ENCODE measurements at places on chromosomes 1 and 21. TPM values are rescaled to one million over a fixed set of nuclear protein-coding genes. Genes with fewer than 3 reads are reported as not detected.

DNA sequence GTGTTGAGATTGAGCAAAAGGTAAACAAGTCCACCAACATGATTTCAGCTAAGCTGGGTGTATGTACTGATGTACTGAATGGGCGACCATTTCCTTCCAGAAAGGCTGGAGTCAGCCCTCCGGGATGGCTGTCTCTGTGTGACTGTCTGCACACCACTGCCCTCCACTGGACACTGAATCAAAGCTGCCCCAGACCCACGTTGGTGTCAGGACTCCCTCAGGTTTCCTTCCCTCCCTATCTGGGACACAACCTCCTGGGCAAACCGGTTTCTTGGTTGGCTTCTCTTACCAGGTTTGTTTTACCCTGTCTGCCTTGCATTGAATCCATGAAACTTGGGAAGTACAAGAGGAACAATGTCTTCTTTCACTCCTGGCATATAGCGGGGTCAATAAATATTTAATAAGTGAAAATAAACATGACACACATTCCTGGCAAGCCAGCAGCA, 5.3 kb upstream of the SRP9 start:
- no peaks in the 10 kb centered on the region for H3K27me3 ChIP-seq
- H3K36me3 ChIP-seq, result no peaks in the 10 kb centered on the region
- no peak overlapping the region for H3K27ac ChIP-seq
- H3K4me3 ChIP-seq, result no peak overlapping the region

Gene SYTL1
- total RNA-seq, result 240 TPM

Gene TNFRSF4
- 15.9 TPM for total RNA-seq

DNA sequence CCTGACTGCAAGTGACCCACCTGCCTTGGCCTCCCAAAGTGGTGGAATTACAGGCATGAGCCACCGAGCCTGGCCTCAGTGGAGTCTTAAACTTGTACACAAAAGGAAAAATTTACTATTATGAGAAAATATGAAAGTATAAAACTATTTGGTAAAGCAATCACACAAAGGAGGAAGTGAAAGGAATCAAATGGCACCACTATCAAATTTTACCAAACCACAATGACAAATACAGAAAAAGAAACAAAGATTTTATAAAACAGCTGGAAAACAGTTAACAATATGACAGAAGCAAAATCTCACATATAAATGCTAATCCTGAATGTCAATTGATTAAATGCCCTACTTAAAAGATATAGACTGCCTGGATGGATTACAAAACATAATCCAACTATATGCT, 42.1 kb upstream of the NEGR1 start:
- no peaks in the 10 kb centered on the region for H3K27me3 ChIP-seq
- H3K36me3 ChIP-seq, result no peaks in the 10 kb centered on the region
- no peaks in the 10 kb centered on the region for H3K4me1 ChIP-seq
- H3K27ac ChIP-seq, result no peak overlapping the region
- no peak overlapping the region for H3K4me3 ChIP-seq
- no peak for DNase-seq

GRCh38 chr21:30200000-30200399, 15.9 kb downstream of the CLDN8 start:
- DNase-seq, result no peak
- no peaks in the 10 kb centered on the region for H3K36me3 ChIP-seq
- no peak overlapping the region for H3K4me3 ChIP-seq
- no peak overlapping the region for H3K27ac ChIP-seq

- no peak overlapping the region for H3K27ac ChIP-seq
- DNase-seq, result no peak
- no peaks in the 10 kb centered on the region for H3K27me3 ChIP-seq
- no peaks in the 10 kb centered on the region for H3K36me3 ChIP-seq
- no peak overlapping the region for H3K4me3 ChIP-seq
- H3K4me1 ChIP-seq, result no peaks in the 10 kb centered on the region
These were observed 163.0 kb downstream of the ADGRL4 start for GRCh38 chr1:78843546-78843945.

- H3K36me3 ChIP-seq, result no peaks in the 10 kb centered on the region
- DNase-seq, result no peak
- H3K27ac ChIP-seq, result no peak overlapping the region
These were observed 133.6 kb upstream of the C1orf174 start for GRCh38 chr1:4033713-4034112.

GRCh38 chr1:22379566-22379965, 72.1 kb upstream of the ZBTB40 start:
- H3K27ac ChIP-seq, result no peak overlapping the region
- no peak for DNase-seq
- H3K27me3 ChIP-seq, result no peaks in the 10 kb centered on the region
- H3K4me1 ChIP-seq, result no peaks in the 10 kb centered on the region
- H3K36me3 ChIP-seq, result no peaks in the 10 kb centered on the region

- no peak overlapping the region for H3K27ac ChIP-seq
- no peaks in the 10 kb centered on the region for H3K36me3 ChIP-seq
- no peak for DNase-seq
- H3K4me1 ChIP-seq, result no peaks in the 10 kb centered on the region
These were observed 36.6 kb upstream of the WNT2B start for GRCh38 chr1:112472142-112472541.

DNA sequence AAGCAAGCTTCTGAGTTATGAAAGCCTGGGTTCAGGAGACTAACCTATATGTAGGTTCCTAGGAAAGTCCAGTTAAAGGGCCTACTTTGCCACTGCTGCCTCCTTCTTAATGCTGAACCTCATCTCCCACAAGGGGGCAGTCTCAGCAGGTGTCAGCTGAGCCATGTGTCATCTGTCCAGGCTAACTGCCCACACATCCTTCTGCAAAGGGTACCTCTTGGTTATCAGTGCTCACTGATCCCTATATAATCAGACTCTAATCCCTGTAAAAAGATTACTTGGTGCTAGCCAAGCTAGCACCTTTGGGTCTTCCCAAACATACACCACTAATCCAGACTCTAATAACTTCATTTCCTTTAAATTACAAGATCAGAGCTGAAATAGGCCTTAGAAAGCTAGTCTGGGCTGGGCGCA, 9.0 kb downstream of the PRDX1 start:
- no peaks in the 10 kb centered on the region for H3K27me3 ChIP-seq
- no peaks in the 10 kb centered on the region for H3K36me3 ChIP-seq
- peak; percentile 38 for DNase-seq
- no peak overlapping the region for H3K4me3 ChIP-seq
- H3K27ac ChIP-seq, result no peak overlapping the region
- no peaks in the 10 kb centered on the region for H3K4me1 ChIP-seq

Data from T-cell (primary cell).